Muscle of leg (tissue), 16 donors: ENCODE measurements at places on chromosomes 7 and 10.

- no peak for DNase-seq
Observed at GRCh38 chr10:45058992-45059561, 58.4 kb downstream of the ZNF22 start.

DNA sequence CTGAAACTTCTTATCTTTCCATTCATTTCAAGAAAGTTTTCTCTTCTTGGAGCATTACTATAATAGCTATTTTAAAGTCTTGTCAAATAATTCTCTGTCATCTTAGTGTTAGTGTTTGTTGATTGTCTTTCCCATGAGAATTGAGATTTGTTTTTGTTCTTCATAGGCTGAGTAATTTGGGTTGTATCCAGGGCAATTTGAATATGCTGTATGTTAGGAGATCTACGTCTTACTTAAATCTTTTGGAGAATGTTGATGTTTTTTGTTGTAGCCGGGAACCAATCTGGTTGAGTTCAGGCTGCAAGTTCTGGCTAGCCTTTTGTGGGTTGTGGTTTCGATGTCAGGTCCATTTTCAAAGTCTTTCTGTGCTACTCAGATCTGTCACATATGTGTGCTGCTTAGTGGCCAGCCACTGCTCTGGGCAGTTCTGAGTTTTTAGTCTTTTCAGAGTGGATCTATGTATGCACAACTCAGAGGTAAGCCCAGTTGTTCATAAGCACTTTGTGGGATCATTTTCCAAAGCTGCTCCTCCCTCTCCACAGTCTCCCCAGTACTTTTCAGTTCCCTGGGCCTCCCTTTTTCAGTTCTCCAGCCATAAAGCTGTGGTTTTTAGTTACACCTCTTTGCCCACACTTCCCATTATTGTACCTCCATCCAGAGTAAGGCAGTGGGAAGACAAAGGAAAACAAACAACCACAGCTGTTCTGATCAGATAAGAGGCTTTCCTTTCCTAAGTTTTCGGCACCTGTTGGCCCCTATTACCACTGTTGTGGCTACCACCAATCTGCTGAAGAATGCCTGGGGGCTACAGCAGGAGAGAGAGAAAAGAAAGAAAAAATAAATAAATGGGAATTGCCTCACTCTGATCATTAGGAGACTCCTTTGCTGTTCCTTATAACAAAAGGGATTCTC is 4.7 kb upstream of the CCNJ start:
- DNase-seq: no peak

DNA sequence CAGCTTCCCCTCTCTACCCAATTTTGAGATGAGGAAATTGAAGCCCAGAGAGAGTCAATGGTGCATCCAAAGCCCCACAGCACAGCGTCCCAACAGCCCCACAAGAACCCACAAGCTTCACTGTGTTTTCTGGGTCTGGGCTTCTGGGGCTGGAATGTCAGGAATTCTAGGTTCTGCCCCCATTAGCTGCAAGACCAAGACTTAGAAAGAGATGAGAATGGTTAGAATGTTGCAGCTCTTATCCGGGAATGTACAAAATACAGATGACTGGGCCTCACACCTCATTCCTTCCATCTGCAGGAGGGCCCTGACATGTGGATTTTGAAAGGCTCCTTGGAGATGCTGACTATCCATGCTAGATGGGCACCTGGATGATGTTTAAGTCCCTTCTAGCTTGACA is 6.0 kb upstream of the SGPL1 start:
- no peak for DNase-seq

DNA sequence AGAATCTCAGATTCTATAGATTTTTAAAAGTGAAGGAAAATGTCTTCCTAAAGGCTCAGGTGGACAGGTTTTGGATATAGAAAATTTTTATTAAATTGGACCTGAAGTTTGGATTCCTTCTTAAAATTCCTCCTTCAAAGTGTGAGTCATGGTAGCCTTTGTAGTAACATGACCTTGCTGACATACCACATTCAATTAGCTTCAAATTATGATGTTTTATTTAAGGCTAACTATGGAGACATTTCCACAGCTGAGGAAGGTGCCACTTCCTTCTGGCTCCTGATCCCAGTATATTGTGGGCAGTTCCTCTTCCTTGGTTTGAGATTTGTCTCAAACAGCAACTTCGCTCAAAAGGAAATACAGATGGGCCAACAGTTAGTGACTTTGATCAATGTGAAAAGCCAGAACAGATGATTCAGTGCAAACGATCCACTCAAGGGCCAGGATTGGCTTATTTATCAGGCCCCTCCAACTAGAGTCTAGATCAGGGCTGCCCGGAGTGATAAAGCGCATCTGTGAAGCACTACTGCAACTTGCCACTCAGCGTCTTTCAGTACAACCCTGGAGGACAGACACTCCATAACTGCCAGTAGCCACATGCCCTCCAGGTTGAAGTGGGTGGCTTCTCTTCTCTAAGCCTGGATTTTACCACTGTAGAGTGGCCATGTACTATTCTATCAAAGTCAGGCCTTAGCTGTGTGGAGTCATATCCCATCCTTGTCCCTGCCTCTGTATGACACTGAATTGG is 573.5 kb downstream of the KIF20B start:
- no peak for DNase-seq

DNA sequence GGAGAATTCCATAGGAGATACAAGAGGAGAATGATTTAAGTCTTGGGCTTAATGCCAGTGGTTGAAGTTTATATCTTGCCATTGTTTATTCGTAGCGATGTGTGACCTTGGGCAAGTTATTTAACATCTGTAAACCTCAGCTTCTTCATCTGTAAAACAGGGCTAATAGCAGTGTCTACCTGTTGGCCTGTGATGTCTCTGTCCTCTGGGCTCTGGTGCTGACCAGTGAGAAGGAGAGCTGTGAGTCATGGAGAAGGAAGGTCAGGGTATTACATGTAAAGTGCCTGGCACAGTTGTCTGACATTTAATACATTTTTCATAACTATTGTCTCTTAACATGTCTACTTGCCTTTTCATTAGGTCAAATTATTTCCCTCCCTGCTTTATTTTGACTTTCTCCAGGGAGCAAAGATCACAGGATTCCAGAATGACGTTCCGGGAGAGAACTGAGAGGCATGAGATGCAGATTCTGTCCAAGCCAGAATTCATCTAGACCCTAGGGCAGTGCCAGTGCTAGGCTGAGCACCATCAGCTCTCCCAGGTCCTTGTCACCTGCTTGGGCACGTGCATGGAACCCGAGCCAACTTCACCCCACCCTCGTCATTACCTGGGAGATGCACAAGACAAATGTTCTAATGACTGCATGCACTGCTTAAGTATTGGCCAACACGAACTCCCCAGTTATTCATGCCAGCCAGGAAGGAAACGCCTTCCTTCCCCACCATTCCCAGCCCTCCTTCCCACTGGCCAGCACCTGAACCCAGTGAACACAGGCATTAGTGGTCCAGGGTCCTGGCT is 187.9 kb downstream of the DPY19L1 start:
- no peak for DNase-seq

GRCh38 chr7:140316165-140316661 is 82.1 kb downstream of the SLC37A3 start:
- peak; percentile 60 for DNase-seq

GRCh38 chr7:158638001-158638400 is 50.4 kb upstream of the PTPRN2 start:
- no peak for DNase-seq

DNA sequence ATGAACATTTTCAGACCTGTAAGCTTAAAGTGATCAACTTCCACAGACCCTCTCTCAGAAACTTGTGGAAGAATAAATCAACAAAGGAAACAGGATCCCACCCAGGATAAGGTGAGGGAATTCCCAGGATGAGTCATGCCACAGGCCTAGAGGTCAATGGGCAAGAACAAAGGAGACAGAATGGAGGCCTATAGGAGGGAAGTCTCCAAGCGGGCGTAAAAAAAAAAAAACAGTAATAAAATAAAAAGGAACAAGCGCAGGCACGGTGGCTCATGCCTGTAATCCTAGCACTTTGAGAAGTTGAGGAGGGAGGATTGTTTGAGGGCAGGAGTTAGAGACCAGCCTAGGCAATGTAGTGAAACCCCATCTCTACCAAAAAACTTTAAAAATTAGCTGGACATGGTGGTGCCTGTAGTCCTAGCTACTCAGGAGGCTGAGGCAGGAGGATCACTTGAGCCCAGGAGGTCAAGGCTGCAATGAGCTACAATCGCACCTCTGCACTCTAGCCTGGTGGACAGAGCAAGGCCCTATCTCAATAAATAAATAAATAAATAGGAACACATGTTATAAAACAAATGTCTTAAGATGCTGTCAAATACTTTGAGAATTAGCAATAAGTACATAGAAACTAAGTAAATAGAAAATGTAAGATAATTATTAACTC is 8.4 kb downstream of the SORBS1 start:
- no peak for DNase-seq

DNA sequence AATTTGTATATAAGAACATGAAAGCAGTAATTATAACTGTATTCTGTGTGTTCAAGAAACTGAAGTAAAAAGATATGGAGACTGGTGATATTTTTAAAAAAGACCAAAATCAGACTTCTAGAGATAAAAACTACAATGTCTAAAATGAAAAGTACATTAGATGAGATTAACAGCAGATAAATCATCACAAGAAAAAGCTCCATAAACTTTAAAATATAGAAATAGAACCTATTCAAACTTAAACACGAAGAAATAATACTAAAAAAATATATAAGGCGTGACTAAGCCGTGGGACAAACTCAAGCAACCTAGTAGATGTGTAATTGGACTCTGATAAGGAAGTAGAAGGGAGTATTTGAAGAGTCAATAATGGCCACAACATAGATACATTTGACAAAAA is 189.1 kb upstream of the ZMIZ1 start:
- no peak for DNase-seq
